ENCODE measurements at places on chromosomes 12 and 14.

DNA sequence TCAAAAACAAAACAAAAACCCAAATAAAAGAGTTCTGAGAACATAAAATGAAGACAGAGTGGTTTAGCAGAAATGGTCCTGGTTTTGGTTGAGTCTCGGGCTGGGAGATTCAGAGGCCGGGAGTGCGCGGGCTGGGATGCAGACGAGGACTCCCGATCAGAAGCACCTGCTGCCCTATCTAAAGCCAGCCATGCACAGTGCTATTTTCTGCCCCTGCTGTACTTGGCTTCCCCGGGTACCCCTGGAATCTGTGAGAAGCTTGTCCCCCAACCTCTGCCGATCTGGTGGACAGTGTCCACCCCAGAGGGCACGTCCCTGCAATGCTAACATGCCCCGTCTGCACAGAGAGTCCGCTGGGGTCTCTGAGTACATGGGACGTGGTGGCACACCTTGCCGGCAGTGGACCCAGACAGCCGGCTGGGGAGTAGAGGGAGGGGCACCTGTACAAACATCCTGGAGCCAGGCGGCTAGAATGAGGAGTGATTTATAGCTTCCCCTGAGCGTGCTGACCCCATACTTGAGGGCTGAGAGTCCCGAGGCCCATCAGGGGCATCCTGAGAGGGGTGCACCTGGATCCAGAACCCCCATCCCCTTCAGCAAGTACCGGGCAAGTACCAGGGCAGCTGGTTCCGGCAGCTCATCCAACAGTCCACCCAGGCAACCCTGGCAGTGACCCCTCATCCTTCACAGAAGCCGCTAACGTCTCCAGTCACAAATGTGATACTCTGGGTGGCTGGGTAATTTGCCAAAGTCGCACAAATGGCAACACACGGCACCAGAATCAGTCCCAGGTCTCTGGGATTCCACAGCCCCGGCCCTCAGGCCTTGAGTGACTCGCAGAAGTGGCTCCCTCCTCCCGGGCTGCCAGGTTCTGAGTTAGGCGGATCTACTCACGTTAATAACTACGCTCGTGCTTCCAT lies 37.1 kb downstream of the CHGA start:
- DNase-seq, result no peak

DNA sequence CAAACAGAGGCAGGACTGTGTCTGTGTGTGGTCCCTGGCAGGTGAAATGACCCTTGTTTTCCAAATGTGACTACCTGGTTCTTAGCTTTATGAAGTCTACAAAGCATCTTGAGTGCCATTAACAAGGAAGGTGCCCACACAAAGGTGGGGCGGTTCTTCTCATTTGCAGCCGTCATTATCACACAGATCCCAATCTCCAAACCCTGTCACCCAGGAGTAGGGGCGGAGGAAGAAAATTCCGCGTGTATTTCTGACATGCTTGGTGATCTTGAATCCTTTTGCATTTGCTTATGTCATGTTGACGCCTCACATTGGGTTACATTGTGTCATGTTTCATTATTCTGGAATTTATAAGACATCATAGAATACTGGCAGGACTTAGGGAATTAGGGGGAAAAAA lies 277.3 kb downstream of the VRK1 start:
- no peak for DNase-seq

DNA sequence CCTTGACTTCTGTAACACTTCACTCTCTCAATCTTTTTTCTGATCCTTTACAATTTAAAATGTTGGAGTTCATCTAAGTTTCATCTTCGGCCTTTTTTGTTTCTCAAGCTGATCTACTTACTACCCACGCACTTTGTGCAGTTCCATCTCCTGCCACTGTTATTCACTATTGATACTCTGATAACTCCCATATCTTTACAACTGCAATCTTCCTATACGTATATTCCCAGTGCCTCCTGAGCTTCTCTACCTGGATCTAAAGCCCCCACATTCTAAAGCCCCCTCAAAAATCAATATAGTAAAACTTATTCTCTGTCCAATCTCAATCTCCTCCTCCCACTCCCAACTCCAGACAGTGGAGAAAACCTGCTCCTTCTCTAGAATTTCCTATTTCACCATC lies 5.9 kb downstream of the ATG2B start:
- DNase-seq, result no peak

DNA sequence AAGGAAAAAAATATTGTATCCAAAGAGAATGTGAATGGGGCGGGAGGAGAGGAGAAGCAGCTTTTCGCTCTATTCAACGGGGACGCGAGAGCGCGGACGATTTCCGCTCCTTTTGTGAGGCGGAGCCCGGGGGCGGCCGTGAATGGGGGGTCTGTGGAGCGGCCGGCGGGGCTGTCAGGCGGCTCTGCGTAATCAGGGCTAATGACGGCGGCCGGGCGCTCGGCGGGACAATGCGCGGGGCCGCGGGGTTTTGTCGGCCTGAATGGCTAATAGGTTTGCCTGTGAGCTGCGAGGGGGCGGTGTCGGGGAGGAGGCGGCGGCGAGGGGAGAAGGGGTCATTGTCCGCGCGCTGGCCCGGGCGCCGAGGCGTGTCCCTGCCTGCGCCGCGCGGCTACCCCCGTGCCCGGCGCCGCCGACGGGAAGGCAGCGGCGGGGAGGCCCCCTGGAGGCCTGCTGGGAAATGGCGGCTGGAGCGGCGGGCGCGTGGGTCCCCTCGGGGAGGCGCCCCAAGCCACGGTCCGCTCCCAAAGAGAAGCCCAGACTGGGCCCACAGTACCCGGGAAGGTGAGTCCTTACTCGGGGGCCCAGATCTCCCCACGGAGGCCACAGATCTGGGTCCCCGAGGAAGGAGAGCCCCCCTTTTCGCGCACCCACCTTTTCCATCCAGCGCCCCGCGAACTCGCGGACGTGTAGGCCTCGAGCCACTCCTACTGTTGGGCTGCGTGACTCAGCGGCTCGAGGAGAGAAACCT lies 6.0 kb downstream of the SIX6 start:
- DNase-seq, result no peak

- no peak for DNase-seq
Measured at GRCh38 chr12:48823281-48823680, 5.0 kb downstream of the CACNB3 start.

- no peak for DNase-seq
Measured at GRCh38 chr14:88195676-88196075, 127.4 kb downstream of the KCNK10 start.

- no peak for DNase-seq
Measured at GRCh38 chr14:104001003-104001402, 58.7 kb upstream of the RD3L start.

DNA sequence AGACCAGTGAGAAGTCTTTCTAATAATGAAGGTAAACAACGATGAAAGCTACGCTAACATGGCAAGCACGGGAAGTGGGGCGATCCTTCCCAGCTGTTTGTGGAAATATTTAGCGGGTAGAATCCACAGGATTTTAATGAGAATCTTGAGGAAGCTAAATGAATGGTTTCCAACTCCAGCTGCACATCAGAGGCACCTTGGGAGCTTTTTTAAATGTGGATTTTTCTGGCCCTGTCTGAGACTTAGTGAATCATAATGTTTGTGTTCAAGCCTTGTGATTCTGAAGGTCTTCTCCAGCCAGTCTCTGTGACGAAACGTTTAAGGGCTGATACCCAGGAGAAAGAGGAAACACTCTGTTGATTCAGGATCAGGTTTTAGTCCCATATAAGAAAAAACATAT lies 169.8 kb downstream of the CAPZA3 start:
- no peak for DNase-seq

- no peak for DNase-seq
Measured at GRCh38 chr12:38956337-38956736, 50.9 kb upstream of the CPNE8 start.

- no peak for DNase-seq
Measured at GRCh38 chr14:39265806-39266524, 32.2 kb downstream of the MIA2 start.

- no peak for DNase-seq
Measured at GRCh38 chr12:66647034-66647691, 31.7 kb downstream of the GRIP1 start.

DNA sequence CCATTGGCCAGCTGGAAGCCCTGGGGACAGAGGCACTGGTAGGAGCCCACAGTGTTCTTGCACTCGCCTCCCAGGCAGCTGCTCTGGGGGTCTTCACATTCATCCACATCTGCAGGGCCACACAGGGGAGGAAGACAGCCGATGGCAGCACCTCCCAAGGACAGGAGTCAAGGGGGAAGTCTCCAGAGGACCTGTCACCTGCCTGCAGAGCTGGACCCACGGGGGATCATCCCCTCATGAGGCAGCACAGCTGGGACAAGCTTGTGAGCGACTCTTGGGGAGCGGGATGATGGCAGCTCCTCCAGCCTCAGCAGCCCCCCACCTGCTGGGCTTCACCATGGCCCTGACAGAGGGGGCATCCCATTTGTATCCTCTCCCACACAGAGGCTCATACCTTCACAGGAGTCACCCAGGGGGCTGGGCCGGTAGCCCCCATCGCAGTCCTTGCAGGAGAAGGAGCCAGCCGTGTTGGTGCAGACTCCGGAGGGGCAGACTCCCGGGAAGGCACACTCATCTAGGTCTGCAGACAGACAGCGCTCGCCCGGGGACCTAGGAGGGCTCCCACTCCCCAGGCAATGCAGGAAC lies 15.4 kb downstream of the ISCA2 start:
- DNase-seq, result no peak

- no peak for DNase-seq
Measured at GRCh38 chr14:52307905-52308304, 6.2 kb upstream of the PTGER2 start.

DNA sequence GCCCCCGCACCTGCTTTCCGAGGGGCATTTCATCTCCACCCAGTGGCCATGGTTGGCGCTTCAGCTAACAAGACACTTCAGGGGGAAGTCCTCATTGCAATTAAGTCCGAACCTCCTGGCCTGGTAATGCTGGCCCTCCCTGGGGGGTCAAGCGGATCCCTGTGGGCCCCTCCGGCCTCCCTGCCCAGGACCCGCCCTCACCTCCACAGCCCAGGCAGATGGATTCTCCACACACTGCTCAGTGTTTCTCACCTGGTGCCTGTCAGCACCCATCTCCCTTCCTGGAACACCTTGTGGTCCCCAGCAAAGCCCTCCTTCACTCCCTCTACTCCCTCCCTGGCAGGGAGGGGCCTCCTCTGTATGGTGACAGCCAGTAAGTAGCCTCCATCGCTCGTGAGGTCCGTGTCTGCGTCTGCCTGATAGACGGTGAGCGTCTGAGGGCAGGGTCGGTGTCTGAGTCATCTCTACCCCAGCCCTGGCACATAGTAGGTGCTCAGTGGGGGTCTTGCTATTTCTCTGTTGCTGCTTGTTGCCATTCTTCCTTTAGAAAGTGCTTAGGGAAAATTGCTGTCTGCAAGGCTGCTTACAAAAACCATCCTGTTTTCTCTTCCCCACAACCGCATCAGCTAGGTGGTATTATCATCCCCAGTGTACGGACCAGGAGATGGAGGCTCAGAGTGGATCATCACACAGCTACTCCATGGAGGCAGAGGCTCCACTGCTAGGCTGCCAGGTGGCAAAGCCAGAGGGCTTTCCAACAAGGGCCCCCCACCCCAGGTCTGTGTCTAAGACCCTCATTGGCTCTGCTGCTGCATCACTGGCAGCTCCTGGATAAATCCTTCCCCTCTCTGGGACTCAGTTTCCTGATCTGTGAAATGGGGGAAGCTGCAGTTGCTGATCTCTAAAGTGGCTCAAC lies 39.7 kb upstream of the EML1 start:
- DNase-seq, result no peak

DNA sequence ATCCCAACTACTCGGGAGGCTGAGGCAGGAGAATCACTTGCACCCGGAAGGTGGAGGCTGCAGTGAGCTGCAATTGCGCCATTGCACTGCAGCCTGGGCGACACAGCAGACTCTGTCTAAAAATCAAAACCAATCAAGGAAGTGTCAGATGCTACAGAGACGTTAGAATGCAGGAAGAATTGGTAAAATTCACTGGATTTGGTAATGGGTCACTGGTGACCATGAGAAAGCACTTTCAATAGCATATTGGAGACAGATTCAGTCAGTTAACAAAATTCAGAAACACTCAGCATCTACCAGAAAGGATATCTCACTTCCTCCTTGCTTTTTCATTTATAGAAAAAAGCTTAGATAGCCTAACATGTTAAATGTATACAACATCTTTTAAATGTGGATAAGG lies 17.5 kb downstream of the BIN2 start:
- no peak for DNase-seq

- peak; percentile 70 for DNase-seq
Measured at GRCh38 chr14:91349481-91350074, 68.0 kb downstream of the CCDC88C start.

DNA sequence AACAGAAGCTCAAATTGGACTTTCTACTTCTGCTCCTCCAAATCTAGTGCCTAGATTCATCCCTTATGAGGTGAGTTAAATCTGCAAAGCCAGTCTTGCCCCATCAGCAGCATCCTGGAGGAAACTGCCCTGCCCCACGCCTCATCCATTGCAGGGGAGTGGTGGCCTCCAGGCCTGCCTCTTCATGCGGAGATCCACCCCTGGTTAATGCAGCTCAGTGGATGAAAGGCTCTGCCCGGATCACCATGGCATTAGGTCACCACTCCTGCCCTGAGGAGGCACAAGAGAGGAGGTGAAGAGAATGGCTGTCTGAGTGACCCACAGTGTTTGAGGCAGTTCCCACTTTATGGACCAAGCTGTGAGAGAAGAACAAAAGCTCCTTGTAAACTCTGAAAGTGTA lies 218.1 kb downstream of the C12orf75 start:
- no peak for DNase-seq

GRCh38 chr14:56205881-56206280 lies 87.7 kb downstream of the PELI2 start:
- no peak for DNase-seq

DNA sequence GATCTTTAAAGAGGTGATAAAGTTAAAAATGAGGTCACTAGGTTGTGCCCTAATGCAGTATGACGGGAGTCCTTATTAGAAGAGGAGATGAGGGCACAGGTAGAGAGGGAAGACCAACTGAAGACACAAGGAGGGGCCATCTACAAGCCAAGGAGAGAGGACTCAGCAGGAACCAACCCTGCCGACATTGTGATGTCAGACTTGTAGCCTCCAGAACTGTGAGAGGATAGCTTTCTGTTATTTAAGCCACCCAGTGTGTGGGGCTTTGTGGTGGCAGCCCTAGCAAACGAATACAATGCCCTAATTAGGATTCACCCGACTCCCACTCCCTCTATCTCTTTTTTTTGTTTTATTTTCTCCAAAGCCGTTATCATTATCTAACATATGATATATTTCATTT lies 7.9 kb upstream of the IL26 start:
- DNase-seq, result no peak

GRCh38 chr12:57094208-57095160 lies 5.6 kb downstream of the NAB2 start:
- DNase-seq, result no peak

DNA sequence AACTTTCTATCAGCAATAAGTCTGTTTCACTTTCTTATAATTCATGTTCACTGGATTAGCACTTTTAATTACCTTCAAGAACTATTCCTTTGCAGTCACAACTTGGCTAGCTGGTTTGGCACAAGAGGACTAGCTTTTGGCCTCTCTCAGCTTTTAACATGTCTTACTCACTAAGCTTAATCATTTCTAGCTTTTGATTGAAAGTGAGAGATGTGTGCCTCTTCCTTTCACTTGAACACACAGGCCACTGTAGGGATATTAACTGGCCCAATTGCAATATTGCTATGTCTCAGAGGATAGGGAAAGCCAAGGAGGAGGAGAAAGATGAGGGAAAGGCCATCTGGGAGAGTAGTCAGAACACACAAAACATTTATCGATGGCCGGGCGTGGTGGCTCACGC lies 92.7 kb downstream of the PRICKLE1 start:
- no peak for DNase-seq

GRCh38 chr12:52208424-52209165 lies 16.8 kb upstream of the KRT80 start:
- no peak for DNase-seq

- DNase-seq, result no peak
Measured at GRCh38 chr12:9113296-9113986, 2.3 kb downstream of the A2M start.

- DNase-seq, result no peak
Measured at GRCh38 chr12:62581288-62582064, 114.8 kb downstream of the MON2 start.
